Stimulated activated CD4-positive, alpha-beta T cell treated with anti-CD3 and anti-CD28 coated beads, Interleukin-12 subunit alpha, Interleukin-12 subunit beta, amount 100 ng/mL, for 24 hours (primary cell): ENCODE measurements at places on chromosomes 11 and 22.

GRCh38 chr11:60029015-60029632 is 11.1 kb upstream of the OOSP2 start:
- DNase-seq: no peak

GRCh38 chr11:9315078-9315688 is 790 bp upstream of the TMEM41B start:
- no peak for DNase-seq

GRCh38 chr11:128629516-128630106 is 42.3 kb upstream of the ETS1 start:
- no peak for DNase-seq

DNA sequence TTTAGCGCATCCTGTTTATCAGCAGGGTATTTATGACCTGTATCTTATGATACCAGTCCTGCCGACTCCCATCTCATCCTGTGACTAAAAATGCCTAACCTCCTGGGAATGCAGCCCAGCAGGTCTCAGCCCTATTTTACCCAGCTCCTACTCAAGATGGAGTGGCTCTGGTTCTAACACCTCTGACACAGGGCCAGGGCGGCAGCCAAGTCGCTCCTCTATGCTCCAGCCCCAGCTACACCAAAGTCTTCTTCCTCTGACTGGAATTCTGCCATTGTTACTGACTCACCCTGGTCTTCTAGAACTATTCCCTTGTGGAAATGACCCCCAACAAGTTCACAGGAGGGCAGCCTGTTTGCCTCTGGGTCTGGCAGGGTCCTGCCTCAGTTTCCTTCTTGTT is 7.9 kb upstream of the C1QTNF6 start:
- no peak for DNase-seq

DNA sequence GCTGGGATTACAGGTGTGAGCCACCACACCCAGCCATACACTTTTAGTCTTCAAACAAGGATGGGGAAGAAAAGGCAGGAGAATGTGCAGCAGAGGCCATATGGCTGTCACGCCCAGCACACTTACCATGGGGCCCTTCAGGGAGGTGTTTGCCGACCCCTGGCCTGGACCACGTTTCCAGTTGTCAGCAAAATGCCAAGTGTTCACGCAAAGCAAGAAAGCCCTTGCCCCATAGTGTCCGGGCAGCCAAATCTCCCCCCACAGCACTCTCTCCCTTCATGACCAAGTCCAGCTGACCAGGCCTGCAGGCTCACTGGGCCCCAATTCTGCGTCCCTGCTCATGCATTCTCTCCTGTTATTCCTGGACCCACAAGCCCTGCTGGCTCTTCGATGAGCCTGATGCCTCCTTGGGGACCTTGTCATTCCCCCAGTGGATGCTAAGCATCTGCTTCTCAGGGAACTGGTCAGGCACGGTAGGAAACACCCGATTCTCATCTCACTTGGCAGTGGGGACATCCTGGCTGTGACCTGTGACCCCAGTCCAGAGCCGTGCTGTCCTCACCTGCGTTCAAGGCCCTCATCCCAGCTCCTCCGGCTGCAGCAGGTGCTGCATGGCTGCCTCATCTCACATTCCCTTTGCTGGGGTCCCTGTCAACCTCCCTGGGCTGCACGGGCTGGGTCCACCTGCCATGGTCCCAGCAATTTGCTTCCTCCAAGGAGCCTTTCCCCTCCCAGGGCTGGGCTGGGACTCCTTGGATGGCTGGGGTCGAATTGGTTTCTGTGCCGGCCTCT is 96.4 kb downstream of the CTTN start:
- no peak for DNase-seq

DNA sequence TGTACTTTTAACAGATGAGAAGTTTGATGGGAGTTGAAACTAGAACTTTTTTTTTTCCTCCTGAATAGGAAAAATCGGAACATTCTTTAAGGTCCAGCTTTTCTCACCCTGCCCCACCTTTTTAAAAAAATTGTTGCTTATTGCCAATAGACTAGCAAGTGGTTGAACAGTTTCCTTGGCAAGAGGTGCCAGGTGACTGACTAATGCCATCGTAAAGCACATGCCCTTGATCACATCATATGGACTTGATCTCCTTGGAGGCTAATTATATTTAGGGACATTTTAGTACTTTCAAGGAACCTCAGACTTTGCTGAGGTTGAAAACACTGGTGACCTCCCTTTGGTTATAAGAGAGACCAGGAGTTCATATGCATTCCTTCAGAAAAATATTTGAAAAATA is 57.6 kb downstream of the MTMR3 start:
- DNase-seq: no peak

DNA sequence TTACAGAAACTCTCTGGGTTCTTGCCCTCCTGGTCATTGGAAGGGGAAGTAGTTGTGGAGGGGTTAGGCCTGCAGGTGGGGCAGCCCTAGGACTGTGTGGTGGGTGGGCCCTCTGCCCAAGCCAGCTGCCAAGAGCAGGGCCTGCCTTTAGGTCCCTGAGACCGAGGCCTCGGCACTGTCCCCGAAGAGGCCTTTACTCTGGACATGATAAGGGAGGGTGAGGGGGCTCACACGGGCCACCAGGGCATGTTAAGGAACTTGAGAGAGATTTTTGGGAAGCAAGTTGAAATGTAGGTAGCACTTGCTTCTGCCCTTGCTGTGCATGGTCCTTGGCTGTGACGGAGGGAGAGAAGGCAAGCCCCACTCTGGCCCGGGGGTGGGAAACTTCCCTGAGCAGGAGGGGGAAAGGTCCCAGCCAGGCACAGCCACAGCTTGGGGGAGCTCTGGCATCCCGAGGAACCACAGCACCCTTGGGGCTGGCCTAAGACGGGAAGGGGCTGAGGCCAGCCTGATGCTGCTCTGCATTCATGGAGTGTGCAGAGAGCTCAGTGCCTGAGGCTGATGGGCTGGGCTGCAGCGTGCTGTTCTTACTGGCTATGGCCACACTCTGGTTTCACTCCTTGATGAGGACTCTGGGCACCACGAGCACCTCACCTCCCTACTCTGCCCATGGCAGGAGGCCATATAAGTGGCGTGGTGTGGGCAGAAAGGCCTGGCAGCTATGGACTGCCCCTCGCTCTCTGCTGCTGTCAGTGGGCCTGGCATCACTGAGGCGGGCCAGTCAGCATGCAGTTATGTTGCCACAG is 7.8 kb upstream of the RANBP1 start:
- no peak for DNase-seq

DNA sequence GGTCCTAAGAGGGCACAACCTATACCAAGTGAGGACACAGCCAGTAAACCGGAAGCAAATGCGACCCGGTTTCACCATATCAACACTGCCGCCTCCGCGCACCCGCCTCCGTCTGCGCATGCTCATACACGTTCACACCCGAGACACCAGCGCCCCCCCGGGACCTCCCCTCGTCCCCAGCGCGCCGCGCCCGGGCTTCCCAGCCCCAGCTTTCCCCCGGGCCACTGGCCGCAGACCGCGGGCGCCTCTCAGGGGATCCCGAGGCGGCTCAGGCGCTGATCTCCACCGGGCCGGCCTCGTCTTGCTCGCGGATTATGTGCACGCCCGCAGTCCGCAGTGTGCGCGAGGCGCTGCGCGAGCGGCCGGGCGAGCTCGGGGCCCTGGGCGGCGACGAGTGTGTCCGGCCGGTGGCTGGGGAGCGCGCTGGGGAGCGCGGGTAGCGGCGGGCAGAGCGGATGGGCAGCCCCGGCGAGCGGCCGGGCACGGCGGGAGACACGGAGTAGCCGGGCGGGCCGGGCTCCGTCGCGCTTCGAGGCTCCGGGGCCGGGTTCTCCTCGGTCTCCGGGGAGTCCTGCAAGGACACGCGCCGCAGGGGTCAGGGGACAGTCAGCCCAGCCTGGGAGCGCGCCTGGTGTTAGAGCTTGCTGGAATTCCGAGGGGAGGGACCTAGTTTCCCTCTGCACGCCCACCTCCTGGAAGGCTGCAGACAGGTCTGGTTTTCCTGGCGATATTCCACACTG is 2.0 kb downstream of the HEPN1 start:
- peak; percentile 71 for DNase-seq

GRCh38 chr11:27139742-27140367 is 99.2 kb downstream of the BBOX1 start:
- DNase-seq: no peak

- DNase-seq: no peak
Measured at GRCh38 chr11:121884626-121885025, 231.4 kb downstream of the BLID start.

- no peak for DNase-seq
Measured at GRCh38 chr11:79501707-79502106, 60.9 kb upstream of the TENM4 start.

GRCh38 chr22:35984183-35985175 is 44.1 kb downstream of the RBFOX2 start:
- DNase-seq: no peak

DNA sequence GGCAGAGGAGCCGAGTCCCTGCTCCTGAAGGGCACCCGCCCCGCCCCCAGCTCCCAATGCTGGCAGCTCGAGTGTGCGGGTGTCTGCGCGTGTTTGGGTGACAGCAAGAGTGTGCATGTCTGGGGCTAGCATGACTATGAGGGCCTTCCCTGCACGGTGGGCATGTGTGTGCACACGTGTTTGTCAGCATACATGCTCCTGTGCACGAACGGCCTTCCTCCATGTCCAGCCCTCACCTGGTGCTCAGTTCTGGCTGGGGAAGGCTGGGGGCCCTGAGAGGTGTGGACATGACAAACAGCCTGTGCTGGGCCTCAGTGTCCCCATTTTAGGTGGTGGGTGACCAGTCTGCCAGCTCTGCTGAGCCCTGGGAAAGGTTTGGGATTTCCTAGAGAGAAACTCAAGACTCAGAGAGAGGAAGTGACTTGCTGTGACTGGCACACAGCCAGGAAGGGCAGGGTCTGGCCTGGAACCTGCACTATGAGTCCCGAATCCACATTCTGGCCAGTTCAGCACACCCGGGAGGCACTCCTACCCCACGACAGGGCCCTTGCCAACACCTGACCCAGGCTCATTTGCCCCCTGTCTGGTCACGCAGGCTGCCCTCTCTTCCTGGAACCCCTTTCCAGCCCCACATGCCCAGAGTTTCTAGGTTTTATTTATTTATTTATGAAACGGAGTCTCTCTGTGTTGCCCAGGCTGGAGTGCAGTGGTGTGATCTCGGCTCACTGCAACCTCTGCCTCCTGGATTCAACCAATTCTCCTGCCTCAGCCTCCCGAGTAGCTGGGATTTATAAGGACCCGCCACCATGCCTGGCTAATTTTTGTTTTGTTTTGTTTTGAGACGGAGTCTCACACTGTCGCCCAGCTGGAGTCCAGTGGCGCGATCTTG is 3.3 kb upstream of the SHISA8 start:
- DNase-seq: no peak

DNA sequence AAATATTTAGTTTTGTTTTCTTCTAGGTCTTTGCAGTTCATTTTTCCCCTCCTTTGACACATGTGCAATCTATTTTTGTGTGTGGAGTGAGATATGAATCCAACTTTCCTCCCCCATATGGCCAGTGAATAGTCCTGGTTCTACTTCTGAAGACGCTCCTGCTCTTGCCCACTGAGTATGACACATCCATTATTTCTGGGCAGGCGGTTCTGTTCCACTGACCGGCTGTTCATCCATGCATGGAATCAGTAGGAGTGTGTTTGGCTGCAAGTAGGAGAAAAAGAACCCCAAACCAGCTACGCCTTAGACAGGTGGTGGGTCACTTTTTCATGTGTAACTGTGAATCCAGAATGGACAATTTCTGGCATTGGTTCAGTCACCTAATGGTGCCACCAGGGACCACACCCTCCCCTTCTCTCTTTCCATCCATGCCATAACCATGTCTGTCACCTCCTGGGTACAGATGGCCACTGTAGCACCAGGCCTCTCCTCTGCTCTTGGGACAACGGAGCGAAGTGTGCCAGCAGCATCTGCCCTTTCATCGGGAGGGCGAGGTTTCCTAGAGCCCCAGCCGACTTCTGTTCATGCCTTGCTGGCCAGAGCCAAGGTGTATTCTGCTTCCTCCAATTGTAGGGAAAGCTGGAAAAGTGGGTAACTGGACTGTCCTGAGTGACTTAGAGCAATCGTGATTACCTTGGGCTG is 67.4 kb upstream of the SLC22A12 start:
- DNase-seq: no peak

DNA sequence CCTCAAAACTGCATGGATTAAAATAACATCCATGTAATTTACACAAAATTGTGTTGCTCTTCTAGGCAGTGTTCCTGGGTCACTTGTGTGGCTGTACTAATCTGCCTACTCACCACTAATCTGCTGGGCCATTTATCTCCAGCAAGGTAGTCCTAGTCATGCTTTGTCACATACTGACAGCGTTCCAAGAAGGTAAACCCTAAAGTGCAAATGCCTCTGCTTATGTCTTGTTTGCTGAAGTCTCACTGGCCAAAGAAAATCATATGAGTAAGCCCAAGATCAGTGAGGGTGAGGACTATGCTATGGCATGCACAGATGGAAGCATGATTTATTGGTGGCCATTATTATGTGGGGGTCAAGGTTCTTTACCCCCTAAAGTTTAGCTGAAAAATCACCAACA is 630.2 kb upstream of the LUZP2 start:
- DNase-seq: no peak

DNA sequence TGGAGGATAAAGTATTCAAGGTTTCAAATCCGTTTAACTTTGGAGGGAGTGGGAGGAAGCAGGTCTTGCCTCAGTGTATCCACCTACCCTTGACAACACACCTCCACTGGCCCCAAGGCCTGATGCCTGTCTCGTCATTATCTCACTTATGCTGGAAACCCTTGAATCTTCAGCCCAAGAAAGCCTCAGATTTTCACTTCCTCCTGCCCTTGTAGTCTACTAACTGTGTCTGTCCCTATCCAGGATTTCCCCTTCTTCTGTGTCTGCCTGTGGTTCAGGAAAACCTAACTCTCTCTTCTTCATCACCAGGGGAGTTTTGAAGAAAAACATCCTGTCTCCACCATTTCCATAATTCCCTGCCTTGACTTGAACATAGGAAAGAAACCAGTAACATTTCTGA is 56.1 kb downstream of the SYT9 start:
- no peak for DNase-seq

- DNase-seq: no peak
Measured at GRCh38 chr11:121337740-121338272, 45.2 kb downstream of the SC5D start.

DNA sequence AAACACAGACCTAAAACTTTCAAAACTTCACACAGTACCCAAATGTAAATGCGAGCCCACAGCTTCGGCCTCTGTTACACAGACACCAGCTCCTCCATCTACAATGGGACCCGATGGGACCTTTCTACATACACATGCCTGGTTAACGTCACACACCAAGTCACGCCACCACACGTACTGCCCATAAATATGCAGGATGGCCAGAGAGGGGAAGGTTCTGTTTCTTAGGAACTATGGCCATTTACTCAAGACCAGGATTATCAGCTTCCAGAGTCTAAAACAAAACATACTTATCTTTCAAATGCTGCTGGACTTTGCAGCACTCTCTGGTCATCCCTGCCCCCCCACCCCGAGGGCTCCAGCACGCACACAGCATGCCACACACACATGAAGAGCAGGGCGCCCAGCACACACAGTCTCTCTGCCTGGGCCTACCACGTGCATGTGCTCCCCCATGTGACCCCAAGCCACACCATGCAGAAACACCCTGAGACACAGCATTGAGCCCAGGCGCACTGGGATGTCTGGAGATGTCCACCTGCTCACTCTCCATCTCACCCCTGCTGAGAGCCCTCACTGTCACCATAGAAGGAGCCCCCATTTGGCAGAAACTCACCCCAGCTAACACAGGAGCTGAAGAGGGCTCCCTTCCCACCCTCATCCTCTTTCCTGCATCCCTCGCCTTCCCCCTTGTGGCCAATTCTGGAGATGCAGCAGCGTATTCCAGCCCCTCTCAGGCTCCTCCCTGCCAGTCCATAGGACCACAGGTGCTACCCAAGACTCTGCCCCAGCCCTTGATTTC is 61.8 kb downstream of the SLC22A12 start:
- peak; percentile 57 for DNase-seq
